Activated CD4-positive, alpha-beta T cell treated with anti-CD3 and anti-CD28 coated beads, Interleukin-2, Interleukin-4, amounts not matched to agents 100 ng/mL and 50 ng/mL, durations not matched to agents 16 hours and 8 hours (primary cell): ENCODE measurements at places on chromosomes 1 and 21.

DNA sequence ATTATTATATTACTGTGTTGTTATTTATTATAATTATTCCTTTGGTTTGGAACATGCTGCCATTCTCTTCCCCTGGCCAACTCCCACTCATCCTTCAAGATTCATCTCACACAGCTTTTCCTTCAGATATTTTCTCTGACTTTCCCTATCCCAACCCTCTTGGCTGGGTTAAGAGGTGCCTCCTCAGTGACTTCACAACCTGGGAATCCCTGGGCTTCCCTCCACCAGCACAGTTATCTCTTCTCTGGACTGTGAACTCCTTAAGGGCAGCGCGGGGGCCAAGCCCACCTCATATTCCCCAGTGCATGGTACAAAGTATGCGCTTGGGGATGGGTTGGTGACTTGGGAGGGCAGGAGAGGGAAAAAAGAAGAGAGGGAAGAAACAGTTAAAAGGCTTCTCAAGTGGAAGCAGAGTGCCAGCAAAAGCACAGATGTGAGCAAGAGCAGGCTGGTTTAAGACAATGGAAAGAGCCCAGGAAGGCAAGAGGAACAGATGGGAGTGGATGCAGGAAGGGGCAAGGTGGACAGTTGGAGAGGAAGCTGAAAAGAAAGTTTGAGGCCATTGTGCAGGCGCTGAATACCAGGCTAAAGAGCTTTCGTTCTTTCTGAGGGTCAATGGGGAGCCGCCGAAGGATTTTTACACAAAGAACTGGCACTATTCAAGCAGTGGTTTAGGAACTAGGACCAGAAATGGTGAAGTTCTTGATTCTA lies 132.3 kb downstream of the BEND5 start:
- DNase-seq = no peak

DNA sequence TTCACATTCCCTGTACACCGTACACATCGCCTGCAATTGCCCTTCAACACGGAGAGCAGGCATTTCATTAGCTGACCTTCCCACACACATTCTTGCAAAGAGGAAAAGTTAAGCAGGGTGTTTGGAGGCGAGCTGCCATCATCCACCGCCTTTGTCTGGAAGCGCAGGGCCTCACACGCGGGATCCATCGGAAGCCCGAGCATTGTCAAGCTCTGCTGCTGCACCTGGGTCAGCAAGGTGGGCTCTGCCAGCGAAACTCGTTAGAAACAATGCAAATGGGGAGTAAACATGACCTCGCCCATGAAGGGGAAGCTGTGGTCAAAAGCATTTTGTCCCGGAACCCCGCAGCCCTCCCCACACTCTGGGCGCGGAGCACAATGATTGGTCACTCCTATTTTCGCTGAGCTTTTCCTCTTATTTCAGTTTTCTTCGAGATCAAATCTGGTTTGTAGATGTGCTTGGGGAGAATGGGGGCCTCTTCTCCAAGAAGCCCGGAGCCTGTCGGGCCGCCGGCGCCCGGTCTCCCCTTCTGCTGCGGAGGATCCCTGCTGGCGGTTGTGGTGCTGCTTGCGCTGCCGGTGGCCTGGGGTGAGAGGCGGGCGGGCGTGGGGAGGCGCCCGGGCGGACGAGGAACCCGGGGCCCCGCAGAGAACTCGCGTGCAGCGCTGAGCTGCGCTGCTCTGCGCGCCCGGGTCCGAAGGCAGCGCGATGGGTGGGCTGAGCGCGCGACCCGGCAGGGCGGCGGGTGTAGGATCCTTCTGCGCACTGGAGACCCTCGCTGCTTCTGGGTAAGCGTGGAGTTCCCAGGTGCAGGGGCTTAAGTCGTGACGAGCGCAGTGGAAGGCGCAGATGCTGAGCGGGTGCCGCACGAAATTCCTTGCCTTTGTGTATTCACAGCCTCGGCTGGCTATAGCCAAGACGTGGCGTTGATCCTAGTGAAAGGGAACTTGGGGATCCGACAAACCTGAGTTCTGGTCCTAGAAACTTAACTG lies at the start of gene CR1:
Gene CR1, plus strand, starts transcription at position 357 of the 992 bp plus-strand sequence. Its CDS starts 111 bp downstream, at position 468.
- no peak for DNase-seq

GRCh38 chr1:16204634-16205333 lies 7.7 kb downstream of the ARHGEF19 start:
- peak; percentile 17 for DNase-seq

GRCh38 chr1:247905181-247905580 lies 9.8 kb downstream of the OR2W3 start:
- no peak for DNase-seq

GRCh38 chr1:154350383-154350782 lies 25.1 kb downstream of the ATP8B2 start:
- DNase-seq = no peak

DNA sequence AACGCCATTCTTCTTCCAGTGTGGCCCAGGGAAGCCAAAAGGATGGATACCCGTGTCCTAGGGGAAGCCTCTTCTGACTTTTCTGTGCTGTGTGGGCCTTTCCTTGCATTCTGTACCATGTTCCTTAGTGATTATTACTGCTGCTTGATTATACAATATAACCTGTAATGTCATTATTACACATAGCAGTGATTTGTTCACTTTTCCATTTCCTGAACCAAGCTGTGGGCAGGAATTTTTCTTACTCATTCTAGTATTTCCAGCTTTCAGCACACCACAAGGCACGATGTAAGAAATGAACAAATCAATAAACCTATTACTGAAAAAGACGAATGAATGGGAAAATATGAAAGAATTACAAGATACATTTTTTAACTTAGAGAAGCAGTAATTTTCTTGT lies 8.4 kb upstream of the USP33 start:
- peak; percentile 12 for DNase-seq

DNA sequence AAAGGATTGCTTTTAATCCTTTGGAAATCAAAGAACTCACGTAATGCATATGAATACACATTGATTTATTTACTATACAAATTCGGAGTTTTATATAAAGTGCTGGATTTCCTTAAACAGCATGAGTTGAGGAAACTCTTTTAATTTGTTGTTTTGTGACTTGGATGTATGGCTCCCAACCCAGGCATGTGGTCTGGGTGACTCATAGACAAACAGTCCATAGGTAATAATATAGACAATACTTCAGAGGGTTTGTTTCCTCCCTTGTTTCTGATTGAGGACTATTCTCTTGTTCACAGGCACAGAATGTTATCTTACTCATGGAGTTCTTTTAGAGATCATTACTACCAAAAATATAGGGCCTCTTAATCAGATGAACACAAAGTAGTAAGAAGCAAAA lies 43.8 kb downstream of the XPR1 start:
- no peak for DNase-seq

DNA sequence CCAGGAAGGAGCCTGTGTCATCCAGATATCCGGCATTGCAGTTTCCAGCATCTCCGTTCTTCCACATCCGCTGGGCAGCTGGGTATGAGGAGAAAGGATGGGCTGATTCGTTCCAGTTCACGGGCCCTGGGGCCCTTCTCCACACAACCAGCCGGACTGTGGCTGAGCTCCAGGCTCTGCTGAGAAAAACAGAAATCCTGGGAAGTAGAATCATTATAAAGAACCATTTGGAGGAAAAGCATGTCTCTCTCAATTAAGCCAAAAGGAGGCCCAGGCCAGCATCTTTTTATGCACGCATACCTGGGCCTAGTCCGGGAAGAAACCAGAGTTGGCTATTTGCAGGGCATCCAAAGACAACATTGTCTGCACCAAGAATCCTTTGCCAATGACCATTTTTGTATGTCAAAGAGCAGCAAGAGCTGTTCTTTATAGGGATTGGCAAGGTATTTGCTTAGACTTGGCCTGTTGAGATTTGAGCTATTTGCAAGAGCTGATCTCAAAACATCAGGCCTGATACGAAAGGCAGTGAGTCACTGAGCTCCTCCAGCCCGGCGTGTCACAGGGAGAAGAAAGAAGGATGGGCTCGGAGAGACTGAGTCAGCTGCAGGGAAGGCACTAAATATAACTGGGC lies 84.9 kb upstream of the ARHGEF16 start:
- DNase-seq = no peak
